ENCODE measurements at places on chromosomes 3 and 15.

- no peak for DNase-seq
Measured at GRCh38 chr3:61526308-61526707, 35.1 kb upstream of the PTPRG start.

DNA sequence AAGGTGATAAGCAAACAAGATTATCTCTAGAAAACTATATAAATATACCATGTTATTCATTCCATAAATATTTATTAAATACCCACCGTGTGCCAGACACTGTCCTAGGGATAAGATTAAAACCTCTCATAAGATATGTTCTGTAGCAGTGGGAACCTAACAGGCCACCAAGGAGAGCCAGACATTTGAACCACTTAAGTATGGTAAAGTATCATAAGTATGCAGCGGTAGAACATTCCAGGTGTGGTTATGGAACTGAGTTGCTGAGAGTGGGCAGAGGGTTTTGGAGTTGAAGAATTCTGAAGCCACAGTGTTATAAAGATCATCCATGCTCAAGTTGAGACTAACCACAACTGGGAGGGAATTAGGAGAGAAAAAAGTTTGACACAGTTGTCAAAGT, 14.7 kb downstream of the FILIP1L start:
- DNase-seq, result no peak

DNA sequence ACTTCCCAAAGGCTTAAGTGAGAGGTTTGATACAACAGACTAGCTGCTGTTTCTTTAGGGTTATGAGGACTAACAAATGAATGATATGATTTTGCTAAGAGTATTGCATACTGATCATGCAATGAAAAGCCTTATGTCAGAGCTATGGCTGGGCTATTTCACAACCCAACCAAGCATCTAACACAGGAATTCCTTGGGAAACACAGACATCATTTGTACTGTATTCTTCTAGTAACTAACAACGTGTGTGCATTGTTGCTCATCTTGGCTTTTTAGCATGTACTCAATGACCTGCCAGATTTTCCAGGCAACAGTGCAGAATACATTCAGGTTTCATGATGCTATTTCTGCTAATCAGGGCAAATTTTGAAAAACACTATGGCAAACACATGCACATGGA, 19.3 kb downstream of the PDZRN3 start:
- peak; percentile 89 for DNase-seq

DNA sequence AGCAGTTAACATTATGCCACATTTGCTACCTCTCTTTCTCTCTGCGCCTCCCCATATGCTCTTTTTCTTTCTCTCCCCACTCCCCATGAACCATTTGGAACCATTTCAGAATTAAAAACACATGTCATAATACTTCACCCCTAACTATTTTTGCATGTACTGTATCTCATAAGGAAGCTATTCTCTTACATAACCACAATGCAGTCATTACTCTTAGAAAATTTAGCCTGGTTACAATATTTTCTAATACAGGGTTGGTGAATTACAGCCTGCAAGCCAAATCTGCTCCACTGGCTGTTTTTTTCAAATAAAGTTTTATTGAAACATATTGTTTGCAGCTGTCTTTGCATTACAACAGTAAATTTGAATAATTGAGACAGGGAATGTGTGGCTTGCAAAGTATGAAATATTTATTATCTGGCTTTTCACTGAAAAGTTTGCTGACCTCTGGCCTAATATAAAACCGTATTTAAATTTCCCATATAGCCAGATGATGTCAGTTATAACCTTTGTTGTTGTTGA, 62.8 kb downstream of the SGO1 start:
- DNase-seq, result peak; percentile 38

DNA sequence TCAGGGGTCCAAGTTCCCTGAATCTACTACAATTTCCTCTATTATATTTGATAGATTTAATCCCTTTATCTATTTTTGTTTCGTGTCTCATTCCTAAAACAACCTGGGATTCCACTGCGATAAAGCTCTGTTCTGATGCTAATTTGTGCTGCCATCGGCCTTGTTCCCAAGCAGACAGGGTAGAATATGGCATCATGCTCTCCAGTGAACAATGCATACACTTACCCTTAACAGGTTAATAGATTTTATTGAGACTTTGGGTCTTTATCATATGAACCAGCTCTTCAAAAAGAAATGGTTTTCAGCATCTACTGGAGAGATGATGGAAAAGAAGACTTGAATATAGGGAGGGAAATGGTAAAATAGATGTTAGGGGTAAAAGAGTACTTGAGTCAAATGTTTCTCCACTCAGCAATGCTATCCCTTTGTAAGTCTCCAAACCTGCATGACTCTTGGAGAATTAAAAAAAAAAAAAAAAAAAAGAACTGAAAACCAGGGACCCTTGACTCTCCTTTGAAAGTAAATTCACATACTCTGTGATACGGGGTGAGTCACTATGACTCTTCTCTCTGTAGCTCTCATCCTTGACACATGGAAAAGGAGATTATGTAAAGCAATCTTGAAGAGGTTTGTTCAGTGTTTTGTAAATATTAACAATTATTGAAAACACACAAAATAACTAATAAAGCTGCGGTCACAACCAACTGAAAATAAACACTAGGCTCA, 268.8 kb downstream of the ZBTB20 start:
- DNase-seq, result peak; percentile 59

GRCh38 chr3:117026401-117026800, 316.8 kb downstream of the TUSC7 start:
- no peak for DNase-seq

GRCh38 chr3:73365756-73366397, 258.9 kb downstream of the PDZRN3 start:
- peak; percentile 25 for DNase-seq

DNA sequence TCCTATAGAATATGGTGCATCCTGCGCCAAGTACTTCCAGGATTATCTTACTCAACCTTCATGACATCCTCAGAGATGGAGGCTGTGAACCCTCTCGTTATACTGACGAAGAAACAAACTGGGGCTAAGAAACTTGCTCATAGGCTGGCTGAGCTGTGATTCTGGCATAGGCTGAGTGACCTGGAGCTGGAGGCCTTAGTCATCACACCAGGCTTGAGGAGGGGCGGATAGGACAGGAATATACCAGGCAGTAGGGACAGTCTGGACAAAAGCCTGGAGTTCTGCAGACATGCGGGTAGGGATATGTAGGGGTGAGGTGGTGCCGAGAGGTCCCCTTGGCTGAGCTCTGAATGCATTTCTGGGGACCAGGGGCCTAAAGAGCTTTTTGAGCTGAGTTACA, 18.1 kb downstream of the HEMK1 start:
- DNase-seq, result no peak

GRCh38 chr3:130850843-130851242, 43.0 kb upstream of the ATP2C1 start:
- DNase-seq, result no peak

DNA sequence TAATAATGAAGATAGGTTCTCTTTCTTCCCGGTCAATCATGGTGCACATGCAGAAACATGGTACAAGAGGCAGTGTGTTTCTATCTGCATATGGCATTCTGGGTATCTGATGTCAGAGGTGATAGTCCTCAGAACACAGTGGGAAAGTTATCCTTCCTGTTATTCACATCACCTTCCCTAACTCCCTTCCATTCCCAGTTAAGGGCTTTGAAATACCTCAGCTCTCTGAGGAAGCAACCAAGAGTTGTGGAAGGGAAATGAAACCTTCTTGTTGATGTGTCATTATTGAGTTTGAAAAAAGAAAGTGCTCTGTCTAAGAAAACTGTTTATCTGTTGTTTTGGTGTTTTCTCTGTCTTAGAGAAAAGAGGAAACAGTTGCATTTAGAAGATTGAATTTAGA, 21.9 kb upstream of the P2RY13 start:
- DNase-seq, result no peak

GRCh38 chr3:147403511-147403910, 2.8 kb downstream of the ZIC4 start:
- no peak for DNase-seq

GRCh38 chr15:72939514-72940228, 112.6 kb upstream of the NEO1 start:
- DNase-seq, result no peak

DNA sequence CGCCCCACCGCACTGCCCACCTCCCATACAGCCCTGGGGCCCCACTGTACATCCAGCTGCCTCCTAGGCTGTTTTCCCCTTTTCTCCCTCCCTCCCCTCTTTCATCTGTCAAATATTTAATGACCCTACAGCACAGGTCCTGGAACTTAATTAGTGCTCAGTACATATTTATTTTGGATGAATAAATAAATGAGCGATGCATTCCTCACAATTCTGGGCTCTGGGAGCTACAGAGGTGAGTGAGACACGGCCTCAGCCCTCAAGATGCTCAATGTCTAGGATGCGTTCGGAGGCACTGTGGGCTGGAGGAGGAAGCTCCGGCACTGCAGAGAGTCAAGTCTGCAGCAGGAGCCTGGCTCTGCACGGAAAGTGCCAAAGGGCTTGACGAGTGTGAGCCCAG, 175.0 kb downstream of the FAM43A start:
- no peak for DNase-seq

Data from fibroblast of skin of right quadriceps (primary cell).